ENCODE measurements at places on chromosomes 13 and 19. TPM values are rescaled to one million over a fixed set of nuclear protein-coding genes. Genes with fewer than 3 reads are reported as not detected.

Gene DENND1C
- 1.1 TPM for total RNA-seq

Gene SIGLEC11
- 67.7 TPM for total RNA-seq

Gene CEBPA
- 18.8 TPM for total RNA-seq

Gene CARD8
- 31.0 TPM for total RNA-seq

Gene PSG2
- not detected for total RNA-seq

Gene KASH5
- not detected for total RNA-seq

Gene HPN
- 15.2 TPM for total RNA-seq

Gene EIF3K
- 254 TPM for total RNA-seq

Gene MIDN
- total RNA-seq = 34.8 TPM

Gene RNF17
- total RNA-seq = not detected

Gene ZNF850
- total RNA-seq = 0.89 TPM
